ENCODE measurements at places on chromosomes 4 and X. TPM values are rescaled to one million over a fixed set of nuclear protein-coding genes. Genes with fewer than 3 reads are reported as not detected.

DNA sequence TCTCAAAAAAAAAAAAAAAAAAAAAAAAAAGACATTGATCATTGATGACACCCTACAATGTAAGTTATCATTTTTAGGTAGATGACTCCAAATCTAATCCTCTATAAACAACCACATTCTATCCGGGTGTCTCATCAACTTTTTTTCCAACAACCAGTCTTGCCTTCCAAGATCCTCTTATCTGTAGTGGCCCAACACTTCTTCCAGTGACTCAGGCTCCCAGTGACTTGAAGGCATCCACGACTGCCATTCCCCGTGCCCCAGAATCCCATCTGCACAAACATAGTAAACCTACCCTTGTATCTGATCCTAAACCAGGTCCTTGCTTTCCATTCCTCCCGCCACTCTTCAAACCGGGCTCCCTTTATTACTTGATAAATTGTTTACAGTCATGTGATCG, 15.6 kb upstream of the TSPAN5 start:
- no peak for DNase-seq
- H3K4me1 ChIP-seq: no peaks in the 10 kb centered on the region
- no peak overlapping the region for H3K27ac ChIP-seq

DNA sequence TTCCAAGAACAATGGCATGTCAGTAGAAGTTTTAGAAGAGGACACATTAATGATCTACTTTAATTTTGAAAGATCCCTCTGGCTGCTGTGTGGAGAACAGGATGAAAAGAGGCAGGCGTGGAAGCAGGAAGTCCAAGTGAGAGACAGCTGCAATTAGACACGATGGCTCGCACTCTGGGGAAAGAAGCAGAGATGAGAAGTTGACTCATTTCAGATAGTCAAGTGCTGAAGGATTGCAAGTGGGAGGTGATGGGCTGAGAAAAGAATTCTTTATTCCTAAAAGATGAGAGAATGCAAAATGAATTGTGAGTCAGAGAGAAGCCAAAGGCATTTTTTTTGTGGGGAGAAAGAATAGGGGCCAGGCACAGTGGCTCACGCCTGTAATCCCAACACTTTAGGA, 16.5 kb downstream of the RXFP1 start:
- no peaks in the 10 kb centered on the region for H3K4me1 ChIP-seq
- H3K36me3 ChIP-seq: no peaks in the 10 kb centered on the region
- no peak for DNase-seq
- H3K27ac ChIP-seq: no peak overlapping the region

DNA sequence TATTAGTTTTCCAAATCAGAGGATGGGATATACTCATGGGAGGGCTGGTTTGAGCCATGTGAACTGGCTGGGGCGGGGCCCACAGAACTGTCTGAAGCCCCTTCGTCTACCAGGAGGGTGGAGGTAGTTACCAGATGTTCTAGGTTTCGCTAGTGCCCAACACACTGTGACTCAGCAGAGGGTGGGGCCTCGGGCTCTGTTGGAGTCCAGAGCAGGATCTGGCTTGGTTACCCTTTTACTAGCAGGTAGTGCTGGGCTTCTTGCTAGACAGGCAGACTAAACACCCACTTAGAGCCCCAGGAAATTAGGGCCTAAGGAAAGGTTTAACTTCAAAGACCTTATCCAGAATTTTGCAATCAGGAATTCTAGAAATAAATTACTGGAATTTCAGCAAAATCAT, 56.2 kb upstream of the CHRDL1 start:
- no peaks in the 10 kb centered on the region for H3K4me1 ChIP-seq
- no peaks in the 10 kb centered on the region for H3K36me3 ChIP-seq
- no peak overlapping the region for H3K27ac ChIP-seq
- no peak overlapping the region for H3K4me3 ChIP-seq

DNA sequence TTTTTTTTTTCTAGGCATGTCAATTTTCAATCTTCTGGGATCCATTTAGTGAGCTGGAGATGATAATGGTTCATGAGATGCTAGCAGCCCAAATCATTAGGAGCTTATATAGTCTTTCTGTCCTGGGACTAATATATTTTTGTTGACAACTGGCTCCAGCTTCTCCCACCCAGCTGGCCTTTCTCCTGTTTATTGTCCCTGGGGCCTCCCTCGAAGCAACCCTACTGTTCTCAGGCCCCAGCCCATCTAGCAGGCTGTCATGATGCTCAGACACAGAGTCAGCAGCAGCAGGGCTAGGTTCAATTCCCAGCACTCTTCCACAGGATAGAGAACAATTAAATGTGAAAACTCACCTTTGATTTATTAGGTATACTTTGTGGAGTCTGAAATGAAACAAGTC, 127.6 kb upstream of the MID1 start:
- no peak overlapping the region for H3K27ac ChIP-seq
- H3K27me3 ChIP-seq: no peaks in the 10 kb centered on the region
- no peak for DNase-seq
- H3K36me3 ChIP-seq: no peaks in the 10 kb centered on the region

GRCh38 chrX:133804072-133804471, 181.3 kb downstream of the GPC3 start:
- no peaks in the 10 kb centered on the region for H3K36me3 ChIP-seq
- H3K27ac ChIP-seq: no peak overlapping the region
- no peaks in the 10 kb centered on the region for H3K4me1 ChIP-seq
- no peak for DNase-seq
- H3K27me3 ChIP-seq: peaks cover 35% of the 10 kb centered on the region

DNA sequence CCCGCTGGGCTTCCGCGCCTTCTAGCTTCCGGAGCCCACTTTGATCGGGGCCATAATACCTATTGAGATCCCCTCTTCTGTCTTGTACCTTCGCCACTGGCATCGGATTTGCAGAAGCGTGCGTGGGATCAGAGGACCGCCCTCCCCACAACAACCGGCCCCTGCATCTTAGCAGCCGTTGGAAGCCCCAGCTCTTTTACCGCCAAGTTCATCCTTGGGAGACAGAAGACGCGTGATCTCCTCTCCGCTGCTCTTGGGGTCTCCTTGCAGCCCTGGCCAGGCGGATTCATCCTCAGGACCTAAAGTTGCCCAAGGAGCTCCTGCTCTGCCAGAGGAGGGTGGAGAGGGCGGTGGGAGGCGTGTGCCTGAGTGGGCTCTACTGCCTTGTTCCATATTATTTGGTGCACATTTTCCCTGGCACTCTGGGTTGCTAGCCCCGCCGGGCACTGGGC, 1.6 kb downstream of the SLIT2 start:
- no peak for DNase-seq
- no peaks in the 10 kb centered on the region for H3K36me3 ChIP-seq
- H3K27ac ChIP-seq: peak overlapping the region; percentile 76
- H3K27me3 ChIP-seq: peaks cover 44% of the 10 kb centered on the region
- H3K4me3 ChIP-seq: peak overlapping the region; percentile 66

DNA sequence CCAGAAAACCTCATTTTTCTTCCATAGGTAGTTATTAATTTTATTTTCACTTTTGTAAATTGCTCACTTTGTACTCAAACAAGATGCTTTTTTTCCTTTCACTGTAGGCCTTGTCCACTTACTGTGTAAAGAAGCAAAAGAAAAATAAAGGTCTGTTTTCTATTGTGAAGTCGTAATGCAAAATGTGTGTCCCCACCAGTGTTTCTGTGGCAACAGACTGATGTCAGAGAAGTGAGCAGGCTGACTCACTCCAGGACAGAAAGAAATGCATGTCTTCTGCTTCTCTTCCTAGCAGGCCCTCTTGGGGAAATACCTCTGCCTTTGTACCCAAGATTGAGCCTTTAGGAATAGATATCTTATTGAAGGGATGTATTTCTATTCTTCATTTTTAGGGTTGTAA, 30.3 kb downstream of the INPP4B start:
- H3K27me3 ChIP-seq: no peaks in the 10 kb centered on the region
- no peak overlapping the region for H3K4me3 ChIP-seq
- H3K27ac ChIP-seq: no peak overlapping the region
- DNase-seq: no peak
- H3K36me3 ChIP-seq: no peaks in the 10 kb centered on the region

GRCh38 chr4:83067058-83067639, 32.2 kb downstream of the COPS4 start:
- H3K4me3 ChIP-seq: no peak overlapping the region
- no peaks in the 10 kb centered on the region for H3K4me1 ChIP-seq
- no peak overlapping the region for H3K27ac ChIP-seq
- H3K36me3 ChIP-seq: no peaks in the 10 kb centered on the region

DNA sequence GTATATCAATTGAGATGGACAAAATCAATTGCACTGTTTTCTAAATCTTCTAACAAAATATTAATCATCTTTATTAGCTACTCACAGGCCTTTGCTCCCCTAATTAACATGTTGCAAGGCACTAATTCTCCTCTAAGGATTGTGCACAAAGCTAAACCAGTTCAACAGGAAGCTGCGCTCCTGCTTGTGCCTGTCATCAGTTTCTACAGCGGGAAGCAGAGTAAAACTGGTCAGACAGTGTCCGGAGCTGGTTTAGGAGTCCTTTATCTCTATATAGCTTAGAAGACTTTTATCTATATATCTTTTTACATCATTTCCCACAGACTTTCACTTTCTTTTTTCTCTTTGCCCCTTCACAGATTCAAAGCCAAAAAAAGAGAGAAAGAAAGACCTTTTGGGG, 79.1 kb downstream of the ELOVL6 start:
- H3K36me3 ChIP-seq: no peaks in the 10 kb centered on the region
- no peak overlapping the region for H3K4me3 ChIP-seq
- no peaks in the 10 kb centered on the region for H3K27me3 ChIP-seq
- no peak overlapping the region for H3K27ac ChIP-seq
- peak; percentile 41 for DNase-seq

GRCh38 chr4:80008971-80009370, 64.1 kb downstream of the ANTXR2 start:
- H3K27ac ChIP-seq: no peak overlapping the region
- no peak for DNase-seq
- no peaks in the 10 kb centered on the region for H3K4me1 ChIP-seq
- no peaks in the 10 kb centered on the region for H3K36me3 ChIP-seq
- H3K4me3 ChIP-seq: no peak overlapping the region
- H3K27me3 ChIP-seq: no peaks in the 10 kb centered on the region

GRCh38 chr4:80127870-80128419, 54.9 kb upstream of the ANTXR2 start:
- no peak overlapping the region for H3K4me3 ChIP-seq
- DNase-seq: no peak
- no peaks in the 10 kb centered on the region for H3K4me1 ChIP-seq
- no peaks in the 10 kb centered on the region for H3K27me3 ChIP-seq

DNA sequence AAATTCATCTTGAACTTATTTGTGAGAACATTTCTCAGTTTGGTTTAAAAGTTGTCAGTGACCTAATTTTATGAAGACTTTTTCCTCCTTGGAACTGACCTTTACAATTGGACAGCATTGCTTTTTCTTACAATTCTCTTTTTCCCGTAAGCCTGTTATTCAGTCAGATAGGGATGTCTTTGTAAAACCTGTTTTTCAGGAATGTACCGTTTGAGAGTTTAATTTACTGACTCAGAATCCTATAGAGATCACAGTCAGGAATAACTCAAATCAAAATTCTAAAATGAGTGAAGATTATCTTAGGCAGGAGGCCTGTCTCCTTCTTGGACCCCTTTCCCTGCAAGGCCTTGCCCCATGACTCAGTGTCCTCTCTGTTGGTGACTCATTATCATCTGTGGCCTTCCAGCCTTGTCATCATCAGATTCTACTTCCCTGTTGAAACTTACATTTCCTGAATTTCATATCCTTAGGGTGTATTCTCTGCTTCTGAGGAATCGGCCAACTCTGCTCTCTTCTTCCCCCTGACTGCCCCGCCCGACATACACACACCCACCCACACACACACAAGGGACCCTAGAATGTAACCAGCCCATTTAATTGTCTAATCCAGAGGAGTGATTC, 99.8 kb downstream of the ARHGAP10 start:
- no peaks in the 10 kb centered on the region for H3K36me3 ChIP-seq
- H3K4me3 ChIP-seq: no peak overlapping the region
- H3K27ac ChIP-seq: peak overlapping the region; percentile 88
- no peaks in the 10 kb centered on the region for H3K27me3 ChIP-seq
- no peaks in the 10 kb centered on the region for H3K4me1 ChIP-seq

- no peaks in the 10 kb centered on the region for H3K36me3 ChIP-seq
- H3K27me3 ChIP-seq: no peaks in the 10 kb centered on the region
- DNase-seq: no peak
- no peak overlapping the region for H3K4me3 ChIP-seq
Observed at GRCh38 chr4:131531087-131531486, 1618.0 kb upstream of the PCDH10 start.

DNA sequence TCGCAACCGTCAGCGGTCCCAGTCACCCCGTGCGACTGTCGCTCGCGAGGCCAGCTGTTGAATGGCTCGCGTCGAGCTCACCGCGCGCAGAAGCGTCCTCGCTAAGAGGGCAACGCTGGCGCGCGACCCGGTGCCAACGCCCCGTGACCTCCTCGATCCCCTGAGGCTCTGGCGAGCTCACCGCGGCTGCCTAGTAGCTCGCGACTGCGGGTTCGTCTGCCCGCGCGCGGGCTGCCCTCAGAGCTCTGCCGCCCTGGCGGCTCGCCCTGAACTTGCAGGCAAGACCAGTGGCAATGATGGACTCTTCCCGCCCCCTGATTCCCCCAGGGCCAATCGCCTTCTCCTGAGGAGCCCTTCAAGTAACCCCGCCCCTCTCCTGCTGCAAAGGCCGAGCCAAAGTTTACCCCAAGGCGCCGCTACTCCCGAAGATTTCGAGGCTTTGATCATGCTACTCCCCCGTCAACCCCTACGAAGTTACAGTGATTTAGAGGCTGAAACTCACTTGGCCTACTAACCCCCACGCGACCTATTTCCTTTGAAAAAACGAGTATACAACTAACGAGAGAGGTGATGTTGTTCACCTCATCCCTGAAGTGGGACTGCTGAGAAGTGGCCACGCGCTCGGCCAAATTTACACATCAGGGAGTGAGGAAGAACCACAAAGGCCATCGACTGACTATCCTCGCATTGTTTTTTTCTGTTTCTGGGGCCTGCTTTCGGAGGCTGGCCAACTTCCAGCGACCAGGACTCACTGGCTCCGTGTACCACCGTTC, 37.5 kb downstream of the PGRMC1 start:
- no peak for DNase-seq
- no peaks in the 10 kb centered on the region for H3K36me3 ChIP-seq
- no peak overlapping the region for H3K27ac ChIP-seq

- no peak for DNase-seq
- H3K4me1 ChIP-seq: no peaks in the 10 kb centered on the region
- no peaks in the 10 kb centered on the region for H3K36me3 ChIP-seq
- no peaks in the 10 kb centered on the region for H3K27me3 ChIP-seq
- H3K27ac ChIP-seq: no peak overlapping the region
Observed at GRCh38 chr4:165448700-165449099, 69.9 kb downstream of the CPE start.

DNA sequence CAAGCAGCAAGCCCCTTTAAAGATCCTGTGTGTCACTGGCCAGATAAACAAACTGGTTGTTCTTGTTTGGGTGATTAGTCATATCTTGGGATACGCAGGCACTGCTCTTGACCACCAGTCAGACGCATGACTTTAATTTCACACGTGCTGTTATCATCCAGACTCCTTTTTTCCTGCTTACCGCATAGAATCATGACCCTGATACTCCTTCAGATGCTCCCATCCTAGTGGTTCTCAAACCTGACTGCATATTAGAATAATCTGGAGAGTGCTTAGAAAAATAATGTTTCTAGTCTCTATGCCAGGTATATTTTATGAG, 78.8 kb downstream of the CLDN22 start:
- no peaks in the 10 kb centered on the region for H3K36me3 ChIP-seq
- no peak overlapping the region for H3K27ac ChIP-seq
- no peaks in the 10 kb centered on the region for H3K27me3 ChIP-seq
- no peak for DNase-seq

Gene NWD2
- 2.2 TPM for total RNA-seq

Gene SSX4B
- total RNA-seq: not detected

Gene SCML2
- total RNA-seq: 3.9 TPM

Gene AFF2
- total RNA-seq: 41.0 TPM

Gene ZNF330
- total RNA-seq: 38.3 TPM

Gene SFRP2
- 54.1 TPM for total RNA-seq

Gene OSTC
- 84.6 TPM for total RNA-seq

Gene PRDX4
- 71.8 TPM for total RNA-seq

Gene GNRHR
- total RNA-seq: not detected

Gene SPANXD
- total RNA-seq: not detected

Gene NALF2
- total RNA-seq: not detected

Gene PCSK1N
- total RNA-seq: 2.2 TPM

Measured in breast epithelium (tissue), 4 donors.